ENCODE measurements at places on chromosomes 5 and 9.

GRCh38 chr5:93575461-93576414 lies 5.3 kb downstream of the NR2F1-AS1 start:
- no peak for DNase-seq

GRCh38 chr9:115952430-115953292 lies 200.9 kb upstream of the PAPPA start:
- no peak for DNase-seq

DNA sequence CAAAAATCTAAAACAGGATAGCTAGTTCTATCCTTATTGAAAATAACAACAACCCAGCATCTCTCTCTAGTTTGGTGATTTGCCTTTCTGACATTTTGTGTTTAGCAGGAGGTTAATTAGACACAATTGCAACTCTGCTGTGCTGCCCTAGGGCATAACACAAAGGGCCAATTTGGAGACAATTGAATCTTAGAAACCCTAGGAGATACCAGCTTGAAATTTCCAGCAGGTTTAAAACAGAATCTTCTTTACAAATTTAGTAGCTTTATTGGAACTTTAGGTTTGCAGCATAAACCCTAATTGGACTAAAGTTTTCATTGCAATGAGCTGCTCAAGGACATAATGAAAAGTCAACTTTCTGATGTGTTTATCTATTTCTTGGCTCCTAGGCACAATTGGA lies 166.7 kb upstream of the FER start:
- DNase-seq = no peak

GRCh38 chr5:151092762-151093161 lies 11.9 kb upstream of the TNIP1 start:
- peak; percentile 50 for DNase-seq

Data from adrenal gland (tissue), 19 donors.